NCI-H1092 (cell line): ENCODE measurements at places on chromosomes 12 and 14.

DNA sequence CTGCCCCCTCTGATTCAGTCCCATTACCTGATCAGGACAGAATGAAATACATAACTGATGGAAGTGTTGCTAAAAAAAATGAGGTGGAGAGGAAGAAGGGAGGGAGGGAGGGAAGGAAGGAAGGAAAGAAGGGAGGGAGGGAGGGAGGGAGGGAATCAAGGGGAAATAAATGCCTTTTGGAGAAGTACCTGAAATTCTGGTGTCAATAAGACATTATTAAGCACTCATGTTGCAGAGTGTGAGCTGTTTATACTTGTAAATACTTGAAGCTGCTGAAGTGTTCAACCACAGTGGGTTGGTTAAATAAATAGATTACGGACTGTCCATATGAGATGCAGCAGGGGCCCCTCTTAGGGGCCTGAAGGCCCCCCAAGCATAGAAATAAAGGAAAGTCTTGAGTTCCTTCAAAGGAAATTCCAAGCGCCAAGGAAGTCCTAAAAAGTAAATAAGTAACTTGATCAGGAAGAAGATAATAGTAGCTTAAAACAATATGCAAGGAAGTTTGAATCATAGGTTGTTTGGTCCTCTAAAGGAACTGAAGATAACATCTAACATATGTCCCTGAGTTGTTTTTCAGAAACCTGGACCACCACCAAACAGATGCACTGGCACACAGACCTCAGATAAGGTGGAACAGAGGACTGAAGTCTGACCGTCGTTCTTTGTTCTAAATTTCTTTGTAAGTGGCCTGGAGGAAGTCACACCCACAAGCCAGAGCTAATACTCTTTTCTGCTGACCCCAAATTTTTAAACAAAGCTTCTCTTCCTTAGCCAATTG is 110.8 kb downstream of the SEC23A start:
- DNase-seq = no peak

DNA sequence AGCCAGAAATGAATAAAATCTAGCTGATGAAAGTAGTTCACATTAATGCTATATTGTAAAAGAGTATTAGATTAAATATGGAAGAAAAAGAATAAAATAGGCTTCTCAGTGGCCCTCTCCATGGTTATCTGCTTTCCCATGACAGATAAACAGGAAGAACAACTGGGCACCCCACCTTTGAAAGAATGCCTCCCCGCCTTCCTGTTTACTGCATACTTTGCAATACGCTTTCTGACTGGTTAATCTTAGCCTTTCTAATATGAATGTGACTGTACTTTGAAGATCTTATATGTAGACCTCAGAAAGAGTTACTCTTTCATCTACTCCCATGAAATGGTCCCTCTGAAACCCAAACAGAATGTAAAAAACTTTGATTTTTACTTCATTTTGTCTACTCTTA is 34.1 kb upstream of the DAAM1 start:
- no peak for DNase-seq

DNA sequence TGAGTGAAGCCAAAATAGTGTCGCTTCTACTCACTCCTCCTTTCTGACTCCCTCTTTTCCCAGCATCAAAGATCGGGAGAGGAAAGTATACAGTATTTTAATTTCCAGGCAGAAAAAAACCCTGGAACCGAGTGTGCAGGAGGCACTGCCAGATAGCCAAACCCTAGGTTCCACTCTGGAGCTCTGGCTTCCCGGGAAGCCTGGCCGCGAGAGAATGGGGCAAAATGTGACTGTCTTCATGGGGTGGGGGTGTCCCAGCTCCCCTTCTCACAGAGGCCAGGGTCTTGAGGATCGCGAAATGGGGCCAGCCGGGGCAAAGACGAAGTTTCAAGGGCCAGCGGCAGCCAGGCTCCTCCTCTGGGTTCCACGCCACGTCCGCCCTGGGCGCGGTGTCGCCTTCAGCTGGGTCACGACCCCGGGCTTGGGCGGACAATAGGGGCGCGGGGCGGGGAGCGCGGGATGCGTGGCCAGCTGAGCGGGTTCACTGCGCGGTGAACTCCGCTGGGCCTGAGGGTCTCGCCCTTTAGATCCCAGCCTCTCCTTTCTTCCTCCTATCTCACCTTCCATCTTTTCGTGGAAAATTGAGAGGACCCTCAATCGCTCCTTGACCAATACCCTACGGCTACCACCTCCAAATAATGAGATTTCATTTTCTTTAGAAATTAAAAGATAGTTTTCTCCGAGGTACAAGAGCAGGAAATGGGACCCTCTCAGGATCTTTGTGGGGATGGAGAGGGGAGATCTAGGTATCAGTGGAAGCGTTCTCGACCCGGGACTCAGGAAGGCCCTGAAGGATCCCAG is 6.7 kb downstream of the HOXC4 start:
- no peak for DNase-seq

DNA sequence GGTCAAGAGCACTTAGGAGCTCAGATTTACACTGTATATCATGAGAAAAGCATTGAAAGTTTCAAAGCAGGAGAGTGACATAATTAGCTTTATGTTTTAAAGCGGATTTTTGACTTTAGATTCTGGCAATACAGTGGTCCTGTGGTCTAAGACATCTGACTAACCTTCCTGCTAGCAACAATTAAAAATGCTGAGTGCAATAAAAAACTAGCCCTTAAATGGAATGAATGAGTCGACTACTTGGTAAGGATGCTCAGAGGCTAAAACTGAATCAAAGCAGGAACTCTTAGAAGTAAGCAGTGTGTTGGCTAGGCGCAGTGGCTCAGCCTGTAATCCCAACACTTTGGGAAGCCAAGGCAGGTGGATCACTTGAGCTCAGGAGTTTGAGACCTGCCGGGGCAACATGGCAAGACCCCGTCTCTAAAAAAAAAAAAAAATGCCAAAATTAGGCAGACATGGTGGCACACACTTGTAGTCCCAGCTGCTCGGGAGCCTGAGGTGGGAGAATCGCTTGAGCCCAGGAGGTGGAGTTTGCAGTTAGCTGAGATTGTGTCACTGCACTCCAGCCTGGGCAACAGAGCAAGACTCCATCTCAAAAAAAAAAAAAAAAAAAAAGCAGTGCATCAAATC is 18.9 kb downstream of the BICD1 start:
- DNase-seq = no peak

DNA sequence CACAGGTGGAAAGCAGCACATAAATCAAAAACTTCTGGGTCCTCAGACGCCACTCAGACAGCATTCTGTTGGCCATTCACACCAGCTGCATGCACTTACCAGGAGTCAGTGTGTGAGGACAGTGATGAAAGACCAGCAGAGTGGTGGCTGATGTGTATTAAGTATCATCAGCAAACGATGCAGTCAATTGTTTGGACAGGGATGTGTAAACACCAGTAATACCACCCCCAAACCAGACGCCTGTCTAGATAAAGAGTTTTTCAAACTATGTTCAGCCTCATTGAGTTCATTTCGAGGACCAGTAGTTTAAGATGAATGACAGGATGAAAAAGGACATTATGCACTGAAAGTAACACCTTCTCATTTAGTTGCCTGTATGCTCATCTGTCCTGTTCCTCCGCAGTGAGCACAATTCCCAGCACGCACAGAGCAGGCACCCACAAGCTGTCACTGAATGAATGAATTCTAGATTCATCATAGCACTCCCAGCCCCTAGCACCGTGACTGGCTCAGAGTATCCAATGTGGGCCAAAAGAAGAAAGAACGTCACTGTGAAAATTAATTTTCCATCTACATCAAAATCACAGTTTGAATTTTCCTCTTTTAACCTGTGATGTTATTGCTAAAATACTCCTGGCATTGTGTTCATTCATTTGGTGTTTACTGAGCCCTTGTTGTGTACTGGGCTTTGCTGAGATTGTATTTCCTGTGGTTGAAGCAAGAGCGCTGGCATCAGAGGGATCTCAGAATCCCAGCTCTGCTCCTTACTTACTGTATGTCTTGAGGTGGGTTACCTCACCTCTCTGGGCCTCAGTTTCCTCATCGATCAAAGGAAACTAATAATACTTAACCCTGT is 124.8 kb upstream of the NOS1 start:
- peak; percentile 70 for DNase-seq

DNA sequence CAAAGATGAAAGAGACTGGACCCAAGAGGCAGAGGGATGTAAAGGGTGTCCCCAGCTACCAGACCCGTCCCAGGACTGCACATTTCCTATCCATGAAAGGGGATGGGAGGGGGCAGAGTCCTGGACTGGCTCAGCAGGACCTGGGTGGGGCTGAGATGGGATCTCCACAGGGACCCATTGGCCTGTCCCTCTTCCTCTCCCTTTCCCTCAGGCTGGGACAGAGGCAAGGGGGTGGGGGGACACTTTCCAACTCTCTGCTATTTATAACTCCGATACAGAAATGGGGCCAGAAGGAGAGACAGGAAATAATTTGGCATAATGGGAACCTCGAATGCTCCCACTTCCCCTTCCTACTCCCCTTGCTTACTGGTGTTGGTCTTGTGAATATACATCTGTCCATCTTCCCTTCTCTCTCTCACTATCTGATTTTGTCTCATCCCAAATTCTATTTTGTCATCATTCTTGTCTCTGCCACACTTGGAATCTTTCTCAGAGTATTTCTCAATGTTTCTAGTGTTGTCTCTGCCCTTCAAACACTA is 1.1 kb upstream of the ITGA7 start:
- DNase-seq = no peak

DNA sequence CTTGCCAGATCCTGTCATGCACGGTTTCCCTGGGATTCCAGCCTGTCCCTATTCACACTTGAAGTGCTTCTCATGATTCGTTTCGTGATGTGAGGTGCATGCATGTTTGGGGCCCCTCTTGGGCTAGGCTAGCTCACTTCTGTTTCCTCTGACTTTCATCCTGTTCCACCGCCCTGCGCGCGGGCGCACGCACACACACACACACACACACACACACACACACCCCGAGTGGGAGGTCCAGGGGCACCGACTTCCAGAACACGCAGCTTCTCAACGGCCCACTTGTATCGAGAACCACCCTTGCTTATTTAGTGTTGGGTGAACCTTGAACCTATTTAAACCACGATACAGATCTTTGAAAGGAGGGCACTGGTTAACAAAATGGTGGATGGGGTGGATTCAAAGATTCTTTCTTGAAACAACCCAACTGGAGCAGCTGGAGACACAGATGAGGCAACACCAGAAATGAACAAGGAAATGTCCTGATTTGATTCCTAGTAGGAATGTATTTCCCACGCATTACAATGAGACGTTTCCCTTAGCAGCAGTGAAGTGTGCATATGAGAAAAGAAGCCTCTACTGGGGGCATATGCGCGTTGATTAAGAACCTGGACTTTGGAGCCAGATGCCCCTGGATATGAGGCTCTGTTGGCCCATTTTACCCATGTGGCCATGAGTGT is 16.3 kb downstream of the ELK3 start:
- DNase-seq = no peak

DNA sequence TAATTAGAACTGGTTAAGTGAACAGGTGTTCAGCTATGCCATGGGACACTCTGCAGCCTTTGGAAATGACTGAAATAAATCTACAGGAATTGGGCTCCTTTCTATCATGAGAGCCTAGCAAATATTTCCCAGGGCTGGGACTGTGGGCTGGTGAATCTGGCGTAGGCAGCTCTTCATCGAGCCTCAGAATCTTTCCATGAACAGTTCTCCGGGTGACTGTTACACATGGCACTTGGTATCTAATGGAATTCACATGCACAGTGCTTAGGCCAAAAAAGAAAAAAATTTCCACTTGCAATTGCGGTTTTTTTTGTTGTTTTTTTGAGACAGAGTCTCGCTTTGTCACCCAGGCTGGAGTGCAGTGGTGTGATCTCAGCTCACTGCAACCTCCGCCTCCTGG is 32.1 kb downstream of the PRKAB1 start:
- DNase-seq = no peak
